ENCODE measurements at places on chromosomes 3 and 15. TPM values are rescaled to one million over a fixed set of nuclear protein-coding genes. Genes with fewer than 3 reads are reported as not detected.

Gene HIGD1A
- total RNA-seq = 94.7 TPM

Gene PPM1L
- 17.3 TPM for total RNA-seq

Gene INAFM2
- total RNA-seq = 35.1 TPM

- no peak for DNase-seq
- no peaks in the 10 kb centered on the region for H3K27me3 ChIP-seq
- no peak overlapping the region for H3K27ac ChIP-seq
Measured at GRCh38 chr3:132405609-132406299, 11.5 kb upstream of the DNAJC13 start.

DNA sequence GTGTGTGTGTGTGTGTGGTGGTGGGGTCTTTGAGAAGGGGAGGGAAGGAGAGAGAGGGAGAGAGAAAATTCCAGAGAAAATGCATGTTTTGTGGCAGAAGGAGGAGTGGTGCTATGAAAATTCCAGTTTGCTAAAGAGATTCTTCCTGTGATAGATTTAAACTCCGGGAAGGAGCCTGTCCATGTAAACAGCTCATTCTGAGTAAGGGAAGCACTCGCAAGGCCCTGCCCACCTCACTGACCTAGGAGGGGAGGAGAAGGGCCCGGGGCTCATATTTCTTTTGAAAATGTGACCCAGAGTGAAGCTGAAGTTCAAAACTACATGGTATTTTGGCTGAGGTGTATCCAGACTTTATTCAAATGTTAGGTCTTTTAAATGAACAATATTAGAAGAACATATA lies 41.3 kb downstream of the ADAMTSL3 start:
- H3K4me3 ChIP-seq = no peak overlapping the region
- no peaks in the 10 kb centered on the region for H3K36me3 ChIP-seq
- H3K27me3 ChIP-seq = no peaks in the 10 kb centered on the region

DNA sequence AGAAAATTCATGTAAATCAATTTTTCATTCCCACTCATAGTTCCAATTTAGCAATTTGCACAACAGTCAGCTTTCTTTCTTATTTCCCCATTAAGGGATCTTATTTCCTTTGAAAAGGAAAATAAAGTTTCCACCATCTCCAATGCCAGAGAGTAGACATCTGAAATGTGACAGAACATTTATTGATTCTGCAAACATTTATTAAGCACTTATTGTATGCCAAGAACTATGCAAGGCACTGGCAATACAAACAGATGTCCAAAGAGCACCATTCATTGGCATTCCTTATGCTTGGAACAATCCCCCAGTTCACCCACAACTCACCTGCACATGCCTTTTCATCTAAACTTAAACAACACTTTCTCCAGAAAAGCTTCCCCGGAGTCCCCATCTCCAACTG lies 2.5 kb upstream of the TFDP2 start:
- no peaks in the 10 kb centered on the region for H3K4me1 ChIP-seq
- no peaks in the 10 kb centered on the region for H3K27me3 ChIP-seq
- DNase-seq = no peak
- H3K4me3 ChIP-seq = no peak overlapping the region
- no peak overlapping the region for H3K27ac ChIP-seq

Measured in H1 (cell line).